Activated CD4-positive, alpha-beta T cell treated with anti-CD3 and anti-CD28 coated beads for 24 hours (primary cell): ENCODE measurements at places on chromosomes 13 and 19.

DNA sequence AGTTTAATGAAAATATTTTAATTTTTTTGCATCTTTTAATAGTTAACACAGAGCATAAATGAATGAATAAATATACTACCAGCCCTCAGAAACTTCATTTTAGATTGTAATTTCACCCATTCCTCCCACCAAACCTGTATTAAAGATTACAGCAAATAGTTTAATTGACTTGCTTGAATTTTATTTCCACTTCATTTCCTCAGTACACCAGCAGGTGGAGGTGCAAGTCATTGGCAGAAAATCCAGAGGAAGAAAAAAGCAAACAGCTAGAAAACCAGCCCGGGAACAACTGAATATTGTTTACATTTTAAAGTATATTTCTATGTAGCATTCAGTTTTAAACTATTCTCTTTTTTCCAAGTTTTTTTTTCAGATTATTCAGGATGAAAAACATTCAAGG, 177.8 kb downstream of the OLFM4 start:
- DNase-seq: no peak

DNA sequence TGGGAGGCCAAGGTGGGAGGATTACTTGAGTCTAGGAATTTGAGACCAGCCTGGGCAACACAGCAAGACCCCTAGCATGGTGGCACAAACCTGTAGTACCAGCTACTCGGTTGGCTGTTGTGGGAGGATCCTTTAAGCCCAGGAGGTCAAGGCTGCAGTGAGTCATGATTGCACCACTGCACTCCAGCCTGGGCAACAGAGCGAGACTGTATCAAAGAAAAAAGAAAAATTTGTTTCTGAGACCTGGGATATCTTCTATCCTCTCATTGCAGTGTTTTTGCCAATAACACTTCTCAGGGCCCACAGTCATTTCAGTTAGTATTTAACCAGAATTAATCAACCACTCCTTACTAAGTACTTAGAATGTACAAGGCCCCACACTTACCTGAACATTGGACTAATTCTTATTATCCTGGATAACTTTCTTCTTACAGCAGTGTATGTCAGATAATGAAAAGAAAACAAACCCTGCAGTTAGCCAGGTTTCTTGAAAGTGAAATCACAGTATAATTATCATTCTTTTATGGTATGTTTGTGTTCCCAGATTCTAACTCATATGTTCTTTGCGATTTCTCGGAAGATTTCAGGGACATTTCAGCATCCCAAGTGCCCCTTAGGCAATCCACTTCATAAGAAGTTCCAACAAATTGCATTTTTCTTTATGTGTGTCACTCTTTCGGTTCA, 75.6 kb upstream of the KLF5 start:
- DNase-seq: no peak

DNA sequence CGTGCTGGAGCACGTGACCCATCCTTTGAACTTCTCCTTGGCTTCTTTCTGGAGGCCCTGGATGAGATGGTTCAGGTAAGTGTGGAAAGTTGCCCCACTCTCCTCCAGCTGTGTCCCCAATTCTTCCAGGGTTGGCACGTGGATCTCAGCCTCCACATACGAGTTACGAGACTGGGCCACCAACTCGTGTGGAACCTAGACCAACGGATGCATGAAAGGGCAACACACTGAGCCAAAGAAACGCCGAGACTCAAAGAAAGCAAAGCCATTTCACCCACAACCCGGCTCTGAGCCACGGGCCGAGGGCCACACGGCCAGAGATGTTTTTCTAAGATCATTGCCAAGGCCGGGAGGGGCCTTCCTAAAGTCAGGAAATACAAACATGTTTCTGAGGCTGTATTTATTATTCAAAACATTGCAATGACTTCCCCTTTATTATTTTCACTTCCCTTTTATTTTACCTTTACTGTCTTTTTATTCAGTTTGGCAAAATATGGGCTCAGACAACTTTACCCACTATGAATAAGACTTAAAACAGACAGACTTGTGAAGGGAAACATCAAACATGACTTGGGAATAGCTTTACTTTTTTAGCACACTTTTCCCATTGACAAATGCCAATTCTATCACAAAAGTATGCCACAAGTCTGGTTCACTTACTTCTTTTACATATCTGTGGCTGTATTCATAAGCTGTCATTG, 94.6 kb downstream of the KL start:
- no peak for DNase-seq

DNA sequence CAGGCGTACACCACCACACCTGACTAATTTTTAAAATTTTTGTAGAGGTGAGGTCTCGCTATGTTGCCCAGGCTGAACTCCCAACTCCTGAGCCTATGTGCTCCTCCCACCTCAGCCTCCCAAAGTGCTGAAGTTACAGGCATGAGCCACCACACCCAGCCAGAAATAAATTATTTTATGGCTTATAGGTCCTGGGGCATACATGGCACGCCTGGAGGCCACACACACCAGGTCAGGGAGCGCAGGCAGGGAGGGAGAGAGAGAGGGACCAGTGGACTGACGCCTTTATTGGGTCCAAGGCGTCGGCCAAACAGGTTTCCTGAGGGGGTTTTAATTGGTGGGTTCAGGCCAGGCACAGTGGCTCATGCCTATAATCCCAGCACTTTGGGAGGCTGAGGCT, 6.8 kb downstream of the SPIB start:
- DNase-seq: no peak

- no peak for DNase-seq
Measured at GRCh38 chr19:7921302-7921966, 1.3 kb downstream of the SNAPC2 start.

DNA sequence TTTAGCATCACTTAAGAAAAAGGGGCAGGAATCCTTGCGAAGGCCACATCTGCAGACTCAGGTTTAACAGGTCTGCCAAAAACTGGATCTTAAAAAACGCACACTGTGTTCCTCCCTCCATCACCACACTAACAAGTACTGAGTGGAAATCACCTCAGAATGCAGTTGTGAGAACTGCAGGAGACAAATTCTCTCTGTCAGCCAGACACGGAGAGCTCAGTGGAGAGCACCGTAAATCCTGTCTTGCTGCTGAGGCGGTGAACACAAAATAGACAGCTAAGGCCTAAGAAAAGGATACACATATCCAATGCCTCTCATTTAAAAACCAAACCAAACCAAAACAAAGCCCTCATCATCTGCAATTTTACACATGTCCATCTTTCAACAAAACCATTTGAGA, 1287.6 kb downstream of the EFNB2 start:
- DNase-seq: no peak

DNA sequence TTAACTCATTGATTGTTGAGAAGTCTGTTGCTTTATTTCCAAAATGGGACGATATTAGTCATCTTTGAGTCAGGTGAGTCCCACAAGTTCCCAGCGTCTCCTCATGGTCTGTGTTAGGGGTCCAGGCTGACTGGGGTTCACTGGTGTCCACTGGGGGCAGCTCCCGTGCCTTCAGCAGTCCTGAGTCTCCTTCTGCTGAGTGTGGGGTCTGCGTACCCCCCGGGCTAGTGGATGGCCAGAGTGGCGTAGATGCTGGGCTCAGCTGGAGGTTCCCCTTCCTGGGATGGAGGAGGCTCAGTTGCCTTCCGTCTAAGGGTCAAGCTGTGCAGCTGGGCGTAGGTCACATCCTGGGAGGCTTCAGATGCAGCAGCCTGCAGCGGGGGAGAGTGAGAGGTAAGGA, 5.9 kb downstream of the LILRB3 start:
- no peak for DNase-seq

DNA sequence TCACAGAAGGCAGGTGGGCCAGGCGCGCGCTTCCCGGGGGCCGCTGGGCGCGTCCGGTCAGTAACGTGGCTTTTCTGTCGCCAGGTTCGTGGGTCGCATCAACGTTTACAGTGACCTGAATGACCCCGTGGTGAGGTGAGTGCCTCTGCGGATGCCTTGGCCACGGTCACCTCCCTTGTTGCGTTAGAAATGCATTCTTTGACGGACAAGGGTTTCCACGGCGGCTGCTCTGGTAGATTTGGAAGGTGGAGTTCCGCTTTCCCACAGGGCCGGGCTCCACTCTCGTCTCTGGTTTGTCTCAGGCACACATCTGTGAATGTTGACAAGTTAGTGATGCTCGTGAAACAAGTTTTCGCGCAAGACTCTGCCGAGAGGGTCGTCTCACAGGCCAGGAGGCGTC, 130.0 kb downstream of the ATP11A start:
- DNase-seq: no peak

GRCh38 chr19:58584498-58585441, 11.6 kb upstream of the MZF1 start:
- no peak for DNase-seq

GRCh38 chr19:35901055-35901644, 810 bp upstream of the NFKBID start:
- DNase-seq: no peak

DNA sequence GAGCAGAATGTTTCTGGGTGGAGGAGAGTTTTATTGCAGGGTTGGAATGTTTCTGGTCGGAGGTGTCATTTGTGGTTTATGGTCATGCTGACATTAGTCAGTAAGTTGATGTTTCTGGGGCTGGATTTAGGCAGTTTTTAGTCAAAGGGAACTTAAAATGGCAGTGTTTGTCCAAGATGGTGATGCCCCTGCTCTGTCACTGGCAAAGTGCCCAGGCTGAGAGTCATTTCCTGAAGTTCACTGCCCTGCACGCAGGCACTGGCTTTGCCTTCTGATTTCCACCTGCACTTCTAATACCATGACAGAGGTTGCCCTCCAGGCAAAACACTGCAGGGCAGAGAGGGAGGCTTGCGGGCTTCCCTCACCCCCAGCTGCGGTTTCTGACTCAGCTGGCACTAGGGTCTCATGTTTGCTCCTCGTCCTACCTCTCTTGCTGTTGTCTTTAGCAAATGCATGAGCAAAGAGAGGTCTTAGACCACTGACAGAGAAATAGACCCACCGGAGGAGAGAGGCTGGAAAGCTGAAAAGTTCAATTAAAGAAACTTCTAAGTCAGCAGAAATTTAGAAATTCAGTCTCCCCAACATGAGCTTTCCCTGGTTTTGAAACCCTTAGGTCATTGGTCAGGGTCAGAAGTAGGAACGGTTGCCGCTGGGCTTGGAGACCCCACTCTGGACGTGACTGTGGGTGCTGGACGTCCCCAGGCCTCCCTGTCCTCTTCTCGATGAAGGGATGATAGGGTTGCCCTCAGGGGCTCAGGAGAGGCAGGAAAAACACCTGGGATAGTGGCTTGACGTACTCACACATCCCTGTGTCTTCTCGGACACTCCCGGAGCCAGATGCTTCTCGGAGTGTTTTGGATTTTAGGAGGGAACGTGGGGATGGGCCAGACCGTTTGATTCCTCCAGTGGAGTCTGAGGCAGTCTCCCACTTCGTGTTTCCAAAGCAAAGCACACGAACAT, 26.3 kb downstream of the TMEM255B start:
- DNase-seq: no peak

GRCh38 chr13:22925881-22926747, 254.7 kb upstream of the SGCG start:
- DNase-seq: no peak

DNA sequence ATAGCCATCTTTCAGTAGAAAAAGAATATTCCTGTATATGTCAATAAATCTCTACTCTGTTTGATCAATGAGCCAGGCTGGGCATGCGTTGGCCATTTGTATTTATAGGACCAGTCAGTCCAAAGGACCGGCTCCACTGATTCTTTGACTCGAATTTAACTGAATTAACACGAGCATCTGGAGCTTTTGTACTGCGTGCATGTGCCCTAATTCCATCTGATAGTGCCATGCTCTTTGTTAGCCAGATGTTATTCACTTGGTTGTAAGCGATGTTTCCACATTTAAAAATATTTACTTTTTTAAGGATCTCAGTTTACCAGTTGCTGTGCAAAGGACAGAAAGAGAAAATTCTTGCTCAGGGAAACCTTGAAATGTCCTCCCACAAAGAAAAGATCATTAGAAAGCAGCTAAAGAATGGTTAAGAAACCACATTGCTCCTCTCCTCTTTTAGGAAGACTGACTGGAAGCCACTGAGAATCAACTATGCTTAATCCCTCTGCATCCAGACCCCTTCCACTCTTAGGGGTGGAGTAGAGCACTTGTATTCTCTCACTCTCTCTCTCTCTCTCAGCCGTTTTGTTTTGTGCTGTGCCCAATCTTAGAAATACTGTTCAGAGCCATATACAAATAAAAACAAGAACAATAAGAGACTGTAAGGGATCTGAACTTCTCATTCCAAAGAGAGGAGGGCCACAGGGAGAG, 165.8 kb downstream of the DCLK1 start:
- no peak for DNase-seq

- DNase-seq: no peak
Measured at GRCh38 chr13:42345367-42345766, 73.4 kb downstream of the AKAP11 start.

DNA sequence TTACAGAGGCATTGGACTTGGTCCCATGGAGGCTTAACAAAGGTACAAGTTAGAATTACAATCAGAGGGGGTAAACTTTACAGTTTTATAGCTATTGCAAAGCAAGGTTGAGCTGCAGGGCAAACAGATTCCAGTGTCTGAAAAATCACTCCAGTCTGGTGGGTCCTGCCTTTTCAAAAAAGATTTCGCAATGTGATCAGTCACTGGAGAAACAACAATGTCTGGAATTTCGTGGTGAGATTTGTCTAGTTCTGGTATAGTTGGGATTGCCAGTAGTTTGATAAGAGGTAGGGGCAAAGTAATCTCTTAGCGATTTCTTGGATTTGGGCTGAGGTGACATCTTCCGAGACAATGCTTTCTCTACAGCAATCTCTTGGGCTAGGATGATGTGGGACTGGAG, 1198.2 kb upstream of the PCDH9 start:
- no peak for DNase-seq

- DNase-seq: no peak
Measured at GRCh38 chr19:39381910-39382611, 8.8 kb downstream of the PAF1 start.

- no peak for DNase-seq
Measured at GRCh38 chr13:98150832-98151479, 8.1 kb downstream of the FARP1 start.

GRCh38 chr19:45254044-45254531, 3.0 kb downstream of the MARK4 start:
- DNase-seq: no peak

GRCh38 chr13:33348366-33348765, 62.8 kb upstream of the STARD13 start:
- no peak for DNase-seq
